ENCODE measurements at places on chromosomes 7 and 10.

DNA sequence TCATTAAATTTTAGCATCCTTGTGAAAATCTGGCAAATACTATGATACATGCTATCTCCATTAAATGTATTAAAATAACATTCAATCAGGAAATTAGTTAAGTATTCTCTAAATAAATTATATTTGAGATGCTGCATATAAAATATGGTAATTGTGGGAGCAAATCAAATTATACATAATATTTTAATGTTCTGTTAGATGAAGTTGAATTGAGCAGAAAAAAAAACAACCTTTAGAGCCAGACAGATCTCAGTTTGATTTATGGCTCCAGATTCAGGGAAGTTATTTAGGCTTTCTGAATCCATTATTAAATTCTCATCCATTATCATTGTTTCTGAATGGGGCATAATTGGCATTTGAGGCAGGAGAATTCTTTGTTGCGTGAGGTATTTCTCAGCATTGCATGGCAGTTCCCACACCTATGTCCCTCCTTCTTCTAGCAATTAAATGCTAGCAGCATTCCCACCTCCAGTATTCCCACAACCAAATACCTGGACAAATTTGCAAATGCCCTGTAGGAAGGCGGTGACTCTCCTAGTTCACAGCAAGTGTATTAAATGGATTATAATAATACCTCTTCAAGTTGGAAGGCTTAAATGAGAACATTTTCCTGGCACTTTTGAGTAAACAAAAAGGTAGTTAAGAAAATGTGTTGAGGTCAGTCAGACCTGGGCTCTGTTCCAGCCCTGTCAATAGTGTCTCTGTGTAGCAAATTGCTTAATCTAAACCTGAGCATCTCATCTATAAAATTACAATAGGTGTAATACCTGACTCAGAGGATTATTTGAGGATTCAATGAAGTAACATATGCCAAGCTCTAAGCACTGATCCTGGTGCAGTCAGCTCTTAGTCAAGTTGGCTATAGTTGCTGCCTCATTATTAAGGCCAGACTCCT is 108.9 kb downstream of the RNLS start:
- no peak for DNase-seq

GRCh38 chr7:78175330-78176100 is 376.9 kb downstream of the PHTF2 start:
- no peak for DNase-seq

- DNase-seq = no peak
Observed at GRCh38 chr10:71483885-71484751, 87.4 kb downstream of the CDH23 start.

GRCh38 chr7:107255602-107256001 is 86.8 kb downstream of the HBP1 start:
- DNase-seq = no peak

DNA sequence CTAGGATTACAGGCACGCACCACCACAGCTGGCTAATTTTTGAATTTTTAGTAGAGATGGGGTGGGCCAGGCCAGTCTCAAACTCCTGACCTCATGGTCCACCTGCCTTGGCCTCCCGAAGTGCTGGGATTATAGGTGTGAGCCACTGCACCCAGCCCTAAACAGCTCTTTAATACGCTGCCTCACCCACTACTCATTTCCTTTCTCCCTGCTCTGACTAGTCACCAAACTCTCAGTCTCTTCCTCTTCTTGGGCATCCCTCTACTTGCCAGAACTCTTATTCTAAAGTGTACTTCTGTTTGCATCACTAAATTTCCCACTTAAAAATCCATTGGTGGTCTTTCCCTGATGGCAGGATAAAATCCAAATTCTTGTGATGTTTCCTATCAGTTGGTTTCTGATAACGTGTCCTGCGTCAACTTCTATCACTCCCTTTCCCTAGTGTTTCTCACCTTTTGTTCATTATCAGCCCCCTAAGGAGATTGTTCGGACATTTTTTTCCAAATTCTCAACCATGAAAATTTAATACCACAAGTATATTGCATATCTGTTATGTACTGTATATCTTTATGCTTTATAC is 124.7 kb downstream of the CUBN start:
- DNase-seq = no peak

DNA sequence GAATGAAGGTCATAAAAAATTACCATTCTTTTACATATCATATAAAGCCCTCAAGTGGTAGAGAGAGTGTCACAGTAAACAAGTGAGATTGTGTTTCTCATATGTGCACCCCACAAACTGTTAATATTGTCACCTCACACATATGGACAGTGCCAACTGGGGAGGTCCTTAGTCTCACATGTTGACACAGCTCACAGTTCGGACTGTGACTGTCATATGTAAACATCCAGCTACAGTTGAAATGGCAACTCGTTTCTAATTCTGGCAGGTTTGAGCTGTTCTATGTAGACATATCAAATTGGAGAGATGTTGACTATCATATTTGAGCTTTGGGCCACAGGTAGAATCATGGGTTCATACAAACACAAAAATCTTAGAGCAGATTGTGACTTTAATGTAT is 39.4 kb upstream of the ZNF107 start:
- no peak for DNase-seq

DNA sequence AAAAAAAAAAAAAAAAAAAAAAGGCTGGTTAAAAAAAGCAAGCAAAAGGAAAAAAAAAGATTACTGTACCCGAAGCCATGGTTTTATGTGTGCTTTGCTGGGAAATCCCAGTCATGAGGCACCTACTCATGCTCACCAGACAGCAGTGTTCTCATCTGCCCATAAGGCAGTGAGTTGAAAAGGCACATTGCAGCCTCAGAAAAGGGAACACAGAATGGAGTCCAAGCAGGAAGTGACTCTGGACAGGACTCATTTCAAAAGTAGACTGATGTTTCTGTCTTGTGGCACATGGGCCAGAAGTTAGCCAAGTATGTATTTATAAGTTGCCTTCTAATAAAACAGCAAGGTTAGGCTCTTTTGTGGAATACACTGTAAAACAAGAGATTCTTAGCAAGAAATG is 40.2 kb downstream of the PDSS1 start:
- peak; percentile 60 for DNase-seq

- no peak for DNase-seq
Observed at GRCh38 chr7:155731380-155731779, 80.9 kb downstream of the SHH start.

DNA sequence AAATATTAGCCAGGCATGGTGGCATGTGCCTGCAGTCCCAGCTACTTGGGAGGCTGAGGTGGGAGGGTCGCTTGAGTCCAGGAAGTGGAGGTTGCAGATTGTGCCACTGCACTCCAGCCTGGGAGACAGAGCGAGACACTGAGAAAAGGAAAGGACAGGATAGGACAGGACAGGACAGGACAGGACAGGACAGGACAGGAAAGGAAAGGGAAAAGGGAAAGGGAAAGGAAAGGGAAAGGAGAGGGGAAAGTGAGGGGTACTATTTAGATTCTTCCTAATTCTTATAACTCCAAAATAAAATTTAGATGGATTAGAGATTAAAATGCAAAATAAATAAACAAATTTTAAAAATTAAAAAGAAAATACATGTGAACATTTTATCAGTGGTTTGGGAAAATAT is 58.7 kb downstream of the PIK3AP1 start:
- no peak for DNase-seq

DNA sequence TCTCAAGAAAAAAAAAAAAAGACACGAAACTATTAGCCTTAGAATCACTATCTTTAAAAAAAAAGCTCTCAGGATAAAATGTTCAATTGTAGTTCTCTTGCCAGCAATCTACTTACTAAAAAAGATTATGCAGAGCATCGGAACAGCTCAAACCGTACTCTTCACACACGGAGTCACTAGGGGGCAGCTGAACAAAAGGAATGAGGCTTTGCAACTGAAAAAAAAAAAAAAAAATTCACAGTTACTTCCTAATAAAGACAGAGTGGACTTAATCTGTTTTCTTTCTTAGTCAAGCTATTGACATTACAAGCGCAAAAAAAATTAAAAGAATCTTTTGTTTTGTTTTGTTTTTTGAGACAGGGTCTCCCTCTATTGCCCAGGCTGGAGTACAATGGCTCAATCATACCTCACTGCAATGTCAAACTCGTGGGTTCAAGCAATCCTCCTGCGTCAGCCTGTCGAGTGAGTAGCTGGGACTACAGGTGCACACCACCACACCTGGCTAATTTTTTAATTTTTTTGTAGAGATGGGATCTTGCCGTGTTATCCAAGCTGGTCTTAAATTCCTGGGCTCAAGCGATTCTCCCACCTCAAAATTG is 11.5 kb downstream of the PMS2 start:
- DNase-seq = no peak

DNA sequence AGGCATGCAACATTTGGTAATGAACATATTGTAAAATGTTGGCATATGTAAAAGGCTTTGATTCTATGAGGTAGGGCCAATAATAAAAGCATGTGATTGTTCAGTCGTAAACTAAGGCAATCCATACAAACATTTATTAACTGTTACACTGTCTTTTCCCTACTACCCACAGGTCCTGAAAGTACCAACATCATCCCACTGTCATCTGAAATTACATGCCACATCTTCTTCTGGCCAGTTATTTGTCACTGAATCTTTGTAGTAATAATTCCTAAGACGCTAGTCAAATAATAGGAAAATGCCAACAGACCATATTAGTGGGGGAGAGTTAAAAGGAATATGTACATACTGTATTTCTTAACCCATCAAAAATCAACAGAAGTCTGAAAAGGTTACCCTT is 27.2 kb downstream of the DNAJC1 start:
- no peak for DNase-seq

DNA sequence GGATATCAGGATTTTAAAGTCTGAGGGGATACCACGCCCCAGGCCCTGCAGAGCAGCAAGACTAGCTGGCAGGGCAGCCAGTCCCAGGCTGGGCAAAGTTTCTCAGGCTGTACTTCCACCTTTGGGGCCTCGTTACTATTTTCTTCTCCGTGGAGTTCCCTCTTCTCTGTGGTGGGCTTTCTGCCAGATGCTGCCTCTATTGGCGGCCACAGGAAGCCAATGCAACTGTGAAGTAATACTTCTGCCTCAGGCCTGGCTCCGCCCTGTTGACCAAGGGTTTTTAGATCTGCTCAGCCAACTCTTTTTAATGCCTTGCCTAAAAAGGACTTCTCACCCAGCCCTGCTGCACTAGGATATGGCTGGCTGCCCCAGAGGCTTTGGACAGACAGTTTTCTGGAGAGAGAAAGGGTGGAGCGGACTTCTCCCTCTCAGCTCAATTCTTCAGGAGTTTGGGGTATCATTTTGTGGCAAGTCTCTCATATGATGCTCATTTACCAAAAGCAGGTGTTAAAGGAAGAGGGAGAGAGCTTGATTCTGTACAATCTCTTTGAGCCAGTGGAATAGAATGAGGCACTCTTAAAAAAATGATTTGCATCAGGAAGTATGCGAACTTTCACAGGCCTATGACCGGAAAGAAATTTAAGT is 67.4 kb downstream of the HHEX start:
- peak; percentile 93 for DNase-seq

DNA sequence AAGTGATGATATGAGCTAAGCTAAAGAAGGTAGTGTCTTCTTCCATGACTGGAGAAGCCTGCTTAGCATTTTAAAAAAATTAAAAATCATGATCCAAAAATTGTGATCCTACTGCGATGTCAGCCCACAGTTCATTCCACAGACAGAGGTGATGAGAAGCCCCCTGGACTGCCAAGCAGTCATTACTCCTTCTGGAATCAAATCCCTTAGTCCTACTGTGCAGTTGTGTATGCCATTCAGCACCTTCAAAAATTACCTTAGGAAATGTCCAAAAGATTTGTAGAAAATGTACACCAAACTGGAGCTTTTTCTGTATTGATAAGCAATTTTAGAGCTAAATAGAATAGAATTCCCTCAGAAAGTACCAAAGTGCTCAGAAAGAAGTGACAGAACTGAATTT is 283.5 kb upstream of the NFE2L3 start:
- DNase-seq = no peak

- DNase-seq = no peak
Observed at GRCh38 chr7:40297741-40298311, 163.0 kb downstream of the SUGCT start.

DNA sequence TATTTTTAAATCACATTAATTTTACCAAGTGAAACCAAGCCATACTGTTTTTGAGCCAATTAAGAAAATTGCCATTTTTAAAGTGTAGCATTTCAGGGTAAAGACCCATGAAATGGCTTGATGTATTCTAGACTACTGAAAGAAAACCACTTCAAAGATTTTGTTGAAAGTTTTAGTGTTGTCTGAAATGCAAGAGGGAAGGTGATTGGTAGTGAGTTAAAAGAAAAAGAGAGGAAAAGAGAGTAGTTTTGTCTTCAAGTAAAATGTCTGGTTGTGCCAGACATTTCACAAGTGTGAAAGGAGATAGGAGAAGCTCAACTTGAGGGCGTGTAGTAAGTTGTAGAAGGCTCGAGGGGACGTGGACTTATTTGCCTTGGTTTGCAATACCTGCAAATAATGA is 41.6 kb downstream of the CALML5 start:
- DNase-seq = no peak

DNA sequence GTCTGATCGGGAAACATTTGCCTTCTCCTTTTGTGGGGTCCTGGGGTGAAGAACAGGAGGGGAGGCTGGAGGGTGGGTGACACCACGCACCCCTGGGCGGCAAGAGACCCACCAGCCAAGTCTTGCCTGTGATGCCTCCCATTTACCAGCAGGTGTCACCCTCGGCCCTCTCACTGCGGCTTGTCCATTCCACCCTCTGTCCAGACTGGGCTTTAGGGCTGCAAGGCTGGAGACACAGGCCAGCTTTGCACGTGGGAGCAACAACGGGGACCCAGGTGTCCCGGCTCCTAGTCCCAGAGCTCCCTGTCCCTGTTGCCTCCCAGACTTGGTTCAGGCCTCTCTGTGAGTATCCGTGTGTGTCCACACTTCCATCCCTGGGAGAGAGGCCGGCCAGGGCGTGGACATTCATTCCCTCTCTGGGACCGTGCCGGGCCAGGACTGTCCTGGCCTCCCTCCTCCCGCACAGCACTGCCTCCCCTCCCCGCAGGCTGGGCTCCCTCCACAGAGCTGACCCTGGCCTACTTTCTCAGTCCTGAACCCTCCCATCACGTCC is 36.2 kb upstream of the GTF2IRD1 start:
- peak; percentile 73 for DNase-seq

DNA sequence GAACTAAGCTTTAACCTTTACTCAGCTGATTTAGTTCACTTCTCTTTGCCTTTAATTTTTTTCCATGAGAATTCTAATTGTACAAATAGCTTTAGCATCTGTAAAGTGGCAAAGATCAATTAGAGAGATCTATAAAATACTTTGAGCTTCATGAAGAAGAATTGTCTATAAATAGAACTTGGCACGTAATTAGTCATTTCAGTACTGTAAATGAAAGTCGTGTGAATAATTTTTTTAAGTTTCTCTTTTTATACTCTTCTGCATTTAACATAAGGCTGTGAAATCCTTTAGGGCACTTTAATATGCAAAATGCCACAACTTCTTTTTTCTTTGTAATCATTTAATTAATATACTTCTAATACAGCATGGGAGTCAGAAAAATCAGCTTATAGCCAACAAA is 177.8 kb downstream of the CSTF2T start:
- no peak for DNase-seq

- DNase-seq = no peak
Observed at GRCh38 chr7:8747338-8747737, 313.9 kb downstream of the NXPH1 start.

DNA sequence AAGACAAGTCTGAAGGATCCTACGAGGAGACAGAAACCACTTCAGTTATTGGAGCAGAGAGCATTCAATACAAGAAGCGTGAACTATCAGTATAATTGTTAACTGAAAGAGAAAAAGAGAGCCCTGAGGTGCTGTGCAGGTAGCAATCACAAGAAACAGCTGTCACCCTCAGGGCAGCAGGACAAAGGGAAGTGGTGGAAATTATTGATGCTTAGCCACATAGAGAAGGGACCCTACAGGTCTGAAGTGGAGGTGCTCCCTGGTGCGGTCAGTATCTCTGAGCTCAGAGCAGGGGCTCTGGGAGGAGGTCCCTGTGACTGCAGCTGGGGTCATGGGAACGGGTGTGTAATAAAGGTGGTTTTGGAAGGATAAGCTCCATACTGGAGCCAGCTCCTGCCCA is 97.8 kb upstream of the KLF6 start:
- DNase-seq = no peak

Measured in aorta (tissue), 5 donors.